ENCODE measurements at places on chromosomes 6 and 20. TPM values are rescaled to one million over a fixed set of nuclear protein-coding genes. Genes with fewer than 3 reads are reported as not detected.

- no peak for DNase-seq
Observed at GRCh38 chr20:19750907-19751636, 7.0 kb upstream of the RIN2 start.

- peak; percentile 85 for DNase-seq
Observed at GRCh38 chr20:48682529-48683363, 145.1 kb downstream of the PREX1 start.

- DNase-seq = peak; percentile 51
Observed at GRCh38 chr6:2542858-2543218, 207.9 kb downstream of the MYLK4 start.

GRCh38 chr20:62367136-62367632 is at the start of gene LAMA5:
Gene LAMA5 (minus strand): TSS chr20:62367312. CDS start chr20:62367245, 67 bp downstream.
- DNase-seq = peak; percentile 89

- no peak for DNase-seq
Observed at GRCh38 chr6:39048481-39049399, at the start of gene GLP1R. Gene GLP1R (plus strand): TSS chr6:39048781. CDS start chr6:39048841, 60 bp downstream.

- DNase-seq = no peak
Observed at GRCh38 chr6:149202952-149203351, 114.6 kb upstream of the TAB2 start.

DNA sequence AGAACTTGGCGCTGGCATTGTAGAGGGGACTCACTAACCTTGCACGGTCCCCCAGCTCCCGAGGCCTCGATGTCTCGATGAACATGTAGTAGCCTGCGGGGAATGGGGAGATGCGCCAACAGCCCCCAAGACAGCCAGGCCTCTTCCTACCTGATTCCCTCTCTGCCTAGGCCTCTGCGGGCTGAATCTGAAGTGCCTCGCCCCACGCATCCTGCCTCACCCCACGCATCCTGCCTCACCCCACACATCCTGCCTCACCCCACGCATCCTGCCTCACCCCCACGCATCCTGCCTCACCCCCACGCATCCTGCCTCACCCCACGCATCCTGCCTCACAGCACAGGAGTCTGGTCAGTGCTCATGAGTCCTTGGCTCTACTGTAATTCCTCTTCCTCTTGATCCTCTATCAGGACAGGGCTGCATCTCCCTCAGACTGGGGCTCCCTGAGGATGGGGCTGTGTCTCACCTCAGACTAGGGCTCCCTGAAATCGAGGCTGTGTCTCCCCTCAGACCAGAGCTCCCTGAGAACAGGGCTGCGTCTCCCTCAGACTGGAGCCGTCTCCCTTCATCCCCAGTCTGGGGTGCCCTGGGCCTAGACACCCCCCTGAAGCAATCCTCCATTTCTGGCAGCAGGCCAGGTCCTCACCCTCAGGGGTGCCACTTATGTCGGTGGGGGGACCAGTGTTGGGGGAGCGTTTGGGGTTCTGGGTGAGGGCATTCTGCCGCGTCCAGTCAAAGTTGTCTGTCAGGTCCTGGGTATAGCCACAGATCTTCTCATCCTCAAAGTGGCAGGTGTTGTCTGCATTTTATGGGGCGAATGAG is 53.6 kb downstream of the MDGA1 start:
- no peak for DNase-seq

DNA sequence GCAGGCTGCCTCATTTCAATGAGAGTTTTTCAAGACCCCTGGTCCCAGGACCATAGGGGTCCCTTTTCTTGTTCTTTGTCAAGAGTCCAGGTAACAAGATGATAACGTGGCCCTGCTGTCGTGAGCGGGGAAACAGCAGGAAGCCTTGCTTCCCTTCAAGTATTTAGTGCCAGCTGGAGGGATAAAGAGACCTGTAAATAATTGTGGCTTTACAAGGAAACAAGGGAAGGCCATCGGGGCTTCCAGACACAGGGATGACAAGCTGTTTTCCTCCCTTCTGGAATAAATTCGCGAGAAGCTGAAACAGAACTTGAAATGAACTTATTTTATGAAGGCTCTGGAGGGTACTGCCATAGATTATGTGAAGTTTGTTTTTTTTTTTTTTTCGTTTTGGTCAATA is 163.2 kb downstream of the SYNDIG1 start:
- DNase-seq = no peak

DNA sequence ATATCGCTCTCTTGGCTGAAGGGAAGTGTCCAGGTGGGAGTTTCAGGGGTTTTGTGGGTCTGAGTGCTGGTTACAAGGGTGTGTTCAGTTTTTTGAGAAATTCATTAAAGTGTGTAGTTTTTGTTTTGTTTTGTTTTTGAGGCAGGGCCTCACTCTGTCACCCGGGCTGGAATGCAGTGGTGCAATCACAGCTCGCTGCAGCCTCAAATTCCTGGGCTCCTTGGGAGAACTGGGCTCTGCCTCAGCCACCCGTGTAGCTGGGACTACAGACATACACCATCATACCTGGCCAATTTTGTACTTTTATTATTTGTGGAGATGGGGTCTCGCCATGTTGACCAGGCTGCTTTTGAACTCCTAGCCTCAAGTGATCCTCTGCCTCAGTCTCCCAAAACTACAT is 51.2 kb upstream of the RALGAPA2 start:
- DNase-seq = no peak

DNA sequence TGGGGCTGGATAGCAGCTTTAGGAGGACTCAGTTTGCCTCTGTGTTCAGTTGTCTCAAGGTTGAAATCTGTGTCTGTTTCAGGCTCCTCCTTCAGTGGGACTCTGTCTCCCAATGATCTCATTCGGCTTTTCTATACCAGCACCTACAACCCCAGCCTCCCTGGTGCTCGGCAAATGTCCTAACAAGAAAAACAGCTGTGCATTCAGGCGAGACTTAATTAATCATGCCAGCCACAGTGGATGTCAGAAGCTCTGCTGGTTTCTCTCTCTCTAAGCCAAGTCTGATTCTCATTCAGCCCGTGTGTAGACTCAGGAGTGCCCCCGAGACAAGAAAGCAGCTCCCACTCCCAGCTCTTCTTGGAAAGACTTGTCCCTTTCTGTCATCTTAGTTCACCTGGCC is 46.8 kb downstream of the SUN5 start:
- DNase-seq = no peak

GRCh38 chr6:15303162-15303919 is 57.5 kb downstream of the JARID2 start:
- DNase-seq = no peak

DNA sequence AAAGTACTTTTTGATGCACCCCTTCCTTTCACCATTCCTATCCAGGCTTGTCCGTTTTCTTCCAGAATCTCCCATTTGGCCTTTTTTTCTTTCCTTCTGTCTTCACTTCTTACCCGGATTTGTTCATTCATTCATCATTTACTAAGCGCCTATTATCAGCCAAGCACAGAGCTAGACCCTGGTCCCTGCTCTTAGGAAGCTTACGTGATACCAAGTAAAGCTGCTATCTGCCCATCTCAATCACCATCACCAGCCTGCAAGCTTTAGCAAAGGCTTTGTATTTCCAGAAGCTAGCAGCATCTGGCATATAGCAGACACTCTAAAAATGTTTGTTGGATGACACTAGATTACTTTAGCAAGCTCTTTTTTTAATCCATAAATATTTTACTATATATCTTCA is 4.8 kb downstream of the NDRG3 start:
- DNase-seq = no peak

DNA sequence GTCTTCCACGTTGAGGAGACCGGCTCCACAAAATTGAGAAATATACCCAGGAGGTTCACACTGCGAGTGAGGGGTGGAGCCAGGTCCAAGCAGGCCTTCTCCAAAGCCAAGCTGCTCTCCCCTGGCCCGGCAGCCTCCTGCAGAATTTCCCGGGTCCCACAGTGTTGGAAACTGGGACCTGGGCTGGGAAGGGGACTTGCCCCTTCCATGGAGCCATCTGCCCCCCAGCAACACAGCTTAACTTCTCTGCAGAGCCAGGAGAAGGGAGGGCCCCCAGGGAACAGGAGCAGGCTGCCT is 35.4 kb downstream of the MDFI start:
- no peak for DNase-seq

GRCh38 chr20:32497589-32498224 is 87.4 kb downstream of the NOL4L start:
- DNase-seq = peak; percentile 40

GRCh38 chr20:33828326-33828844 is 17.2 kb downstream of the CHMP4B start:
- DNase-seq = no peak

- no peak for DNase-seq
Observed at GRCh38 chr6:156189714-156190113, 587.5 kb upstream of the ARID1B start.

DNA sequence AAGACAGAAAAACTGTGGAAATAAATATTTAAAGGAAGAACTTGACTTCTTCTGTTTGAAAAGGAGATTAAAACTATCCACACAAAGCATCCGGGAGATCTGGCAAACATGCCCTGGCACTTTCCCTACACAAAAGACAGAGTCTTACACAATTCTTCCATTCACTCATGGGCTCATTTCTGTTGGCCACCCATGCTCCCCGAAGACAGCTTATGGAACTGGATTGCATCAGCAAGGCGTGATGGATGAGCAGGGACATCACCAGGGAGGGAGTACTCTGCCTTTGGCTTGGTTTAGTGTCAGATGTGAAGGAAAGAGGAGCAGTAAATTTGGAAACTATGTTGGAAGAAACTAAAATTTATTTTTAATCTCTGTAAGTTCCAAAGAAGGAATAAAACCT is 379.3 kb downstream of the CD109 start:
- no peak for DNase-seq

- no peak for DNase-seq
Observed at GRCh38 chr6:18507018-18507415, 119.9 kb downstream of the RNF144B start.

DNA sequence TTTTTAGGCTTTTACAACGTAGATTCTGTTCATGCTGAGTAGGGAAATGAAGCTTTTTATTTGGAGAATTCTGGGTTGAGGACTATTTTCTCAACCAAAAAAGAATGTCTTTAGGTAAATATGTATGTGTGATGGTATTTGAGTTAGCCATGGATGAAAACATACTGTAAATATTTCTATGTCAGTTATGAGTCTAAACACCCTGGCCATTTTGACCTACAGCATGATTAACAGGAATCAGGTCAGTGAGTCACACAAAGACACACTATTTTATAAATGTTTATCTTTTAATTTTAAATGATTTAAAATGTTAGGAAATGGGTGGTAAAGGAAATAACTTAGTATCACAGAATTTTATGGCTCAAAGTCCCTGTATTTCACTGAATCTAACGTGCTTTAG is 851.7 kb upstream of the MAP3K7 start:
- no peak for DNase-seq

- no peak for DNase-seq
Observed at GRCh38 chr6:132392270-132392646, 9.0 kb downstream of the MOXD1 start.

GRCh38 chr20:25551413-25552215 is 33.7 kb downstream of the NINL start:
- no peak for DNase-seq

DNA sequence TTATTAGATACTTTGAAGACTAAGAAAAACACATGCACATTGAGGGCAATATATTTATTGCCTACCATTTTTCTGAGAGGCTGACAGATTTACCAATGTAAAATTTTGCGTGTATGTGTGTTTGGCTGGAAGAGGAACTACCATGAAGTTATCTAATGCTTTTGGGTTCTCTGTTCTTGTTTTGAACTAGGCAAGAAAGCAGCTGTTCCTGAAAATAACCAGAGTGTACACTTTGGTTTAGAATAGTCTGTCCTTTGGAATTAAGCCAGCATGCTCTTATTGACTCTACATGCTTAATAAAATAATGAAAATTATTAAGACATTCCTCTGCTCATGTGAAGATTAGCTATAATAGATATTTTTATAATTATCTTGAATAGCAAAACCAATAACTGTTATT is 129.2 kb downstream of the MYB start:
- no peak for DNase-seq

DNA sequence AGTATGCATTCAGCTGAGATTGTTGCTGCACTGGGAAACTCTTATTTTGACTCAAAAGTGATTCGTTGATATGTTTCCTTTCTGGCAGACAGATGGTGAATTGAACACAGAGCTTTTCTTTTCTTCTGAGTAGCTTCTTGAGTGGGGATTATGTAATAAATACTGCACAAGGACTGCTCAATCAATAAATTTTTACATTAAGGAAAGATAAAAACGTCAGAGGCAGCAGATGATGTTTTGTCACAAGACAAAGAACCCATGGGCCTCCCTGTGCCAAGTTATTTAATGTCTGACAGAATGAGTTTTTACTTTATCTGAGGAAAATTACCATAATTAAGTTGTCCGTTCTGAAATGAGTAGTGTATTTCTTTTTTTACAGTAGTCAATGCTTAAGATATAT is 460.3 kb downstream of the UTRN start:
- DNase-seq = no peak

DNA sequence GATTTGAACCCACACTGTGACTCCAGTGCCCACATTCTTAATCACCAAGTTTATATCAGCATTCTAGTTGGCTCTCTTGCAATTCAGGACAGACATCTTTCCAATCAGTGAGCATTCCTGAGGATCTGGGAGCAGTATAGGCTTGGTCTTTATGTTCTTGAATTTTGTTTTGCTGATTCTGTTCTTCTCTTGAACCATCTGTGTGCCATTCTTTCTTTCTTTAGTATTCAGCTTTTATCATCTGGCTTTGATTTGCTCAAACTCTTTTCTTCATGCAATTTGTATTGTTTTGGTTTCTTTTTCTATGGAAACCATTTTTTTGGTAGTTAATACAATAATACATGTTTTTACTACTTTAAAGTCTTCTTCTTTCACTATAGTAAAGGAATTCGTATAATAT is 162.4 kb downstream of the CD109 start:
- no peak for DNase-seq

- DNase-seq = no peak
Observed at GRCh38 chr6:147559006-147559405, 50.5 kb downstream of the SAMD5 start.

GRCh38 chr6:33880104-33880678 is 76.4 kb upstream of the MLN start:
- peak; percentile 23 for DNase-seq

Gene DEFB124
- polyA plus RNA-seq = 0.31 TPM

Gene HLA-DMA
- polyA plus RNA-seq = 10.9 TPM

Gene MEP1A
- polyA plus RNA-seq = not detected

Gene MCHR2
- not detected for polyA plus RNA-seq

Gene IMPG1
- polyA plus RNA-seq = 1.6 TPM

Gene TREML1
- 1.5 TPM for polyA plus RNA-seq

Gene PGC
- polyA plus RNA-seq = 8.4 TPM

Gene HSPA12B
- polyA plus RNA-seq = 28.9 TPM

Gene ZBTB2
- polyA plus RNA-seq = 17.5 TPM

Gene TMC2
- 0.27 TPM for polyA plus RNA-seq

Gene GPR31
- polyA plus RNA-seq = not detected

Gene TASP1
- polyA plus RNA-seq = 17.0 TPM

Gene DXO
- 27.7 TPM for polyA plus RNA-seq

All from left lung (tissue), 14 donors.